Right ventricle myocardium inferior (tissue), 1 donor: ENCODE measurements at places on chromosomes 7 and 10. TPM values are rescaled to one million over a fixed set of nuclear protein-coding genes. Genes with fewer than 3 reads are reported as not detected.

Gene FKBP6
- total RNA-seq: not detected

- no peak for DNase-seq
Observed at GRCh38 chr7:92641921-92642511, 51.8 kb upstream of the FAM133B start.

- DNase-seq: no peak
Observed at GRCh38 chr7:81273601-81274397, 354.9 kb upstream of the SEMA3C start.

DNA sequence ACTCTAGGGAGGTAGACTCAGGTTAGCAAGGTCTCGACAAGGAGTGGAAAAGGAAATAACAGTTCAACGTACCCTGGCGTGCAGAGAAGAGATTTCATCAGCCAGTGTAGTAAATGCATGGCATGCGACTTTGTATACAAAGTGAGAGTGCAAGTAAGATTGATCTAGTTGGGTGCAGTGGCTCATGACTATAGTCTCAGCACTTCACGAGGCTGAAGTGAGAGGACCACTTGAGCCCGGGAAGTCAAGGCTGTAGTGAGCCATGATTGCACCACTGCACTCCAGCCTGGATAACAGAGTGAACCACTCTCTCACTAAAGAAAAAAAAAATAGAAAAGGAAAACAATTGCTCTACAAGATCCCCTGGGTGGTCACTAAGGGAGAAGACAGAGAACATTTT, 528.6 kb downstream of the SORCS1 start:
- no peak for DNase-seq
